ENCODE measurements at places on chromosomes 13 and 19. TPM values are rescaled to one million over a fixed set of nuclear protein-coding genes. Genes with fewer than 3 reads are reported as not detected.

CEACAM8 gene
- total RNA-seq: not detected

DUS3L gene
- 39.0 TPM for total RNA-seq

PRR36 gene
- total RNA-seq: not detected

CBARP gene
- total RNA-seq: 3.9 TPM

DNA sequence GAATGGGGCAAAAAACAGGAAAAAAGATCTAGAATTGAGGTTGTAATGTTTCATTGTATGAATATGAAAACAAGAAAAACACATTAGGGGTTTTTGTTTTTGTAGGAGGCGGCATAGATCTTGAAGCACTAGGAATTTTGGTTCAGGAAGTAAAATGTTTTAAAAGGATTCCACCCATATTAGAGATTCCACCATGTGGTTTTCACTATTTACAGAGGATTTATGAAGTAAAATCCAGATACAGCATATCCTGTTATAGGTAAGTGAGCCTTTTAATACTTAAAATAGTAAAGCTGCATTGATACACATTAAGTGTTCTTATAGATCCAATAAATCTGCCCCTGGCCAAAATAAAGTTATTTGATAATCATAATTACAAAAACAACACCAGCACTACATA, 61.4 kb downstream of the MICU2 start:
- no peak for DNase-seq
